ENCODE measurements at places on chromosomes 1 and 21. TPM values are rescaled to one million over a fixed set of nuclear protein-coding genes. Genes with fewer than 3 reads are reported as not detected.
A peak's percentile ranks its signal among the peaks of the same experiment; 100 is the strongest.

- H3K4me3 ChIP-seq: no peak overlapping the region
- H3K36me3 ChIP-seq: no peaks in the 10 kb centered on the region
Observed at GRCh38 chr21:42361286-42361685, 5.0 kb downstream of the TFF1 start.

Gene NPHS2
- not detected for total RNA-seq

DNA sequence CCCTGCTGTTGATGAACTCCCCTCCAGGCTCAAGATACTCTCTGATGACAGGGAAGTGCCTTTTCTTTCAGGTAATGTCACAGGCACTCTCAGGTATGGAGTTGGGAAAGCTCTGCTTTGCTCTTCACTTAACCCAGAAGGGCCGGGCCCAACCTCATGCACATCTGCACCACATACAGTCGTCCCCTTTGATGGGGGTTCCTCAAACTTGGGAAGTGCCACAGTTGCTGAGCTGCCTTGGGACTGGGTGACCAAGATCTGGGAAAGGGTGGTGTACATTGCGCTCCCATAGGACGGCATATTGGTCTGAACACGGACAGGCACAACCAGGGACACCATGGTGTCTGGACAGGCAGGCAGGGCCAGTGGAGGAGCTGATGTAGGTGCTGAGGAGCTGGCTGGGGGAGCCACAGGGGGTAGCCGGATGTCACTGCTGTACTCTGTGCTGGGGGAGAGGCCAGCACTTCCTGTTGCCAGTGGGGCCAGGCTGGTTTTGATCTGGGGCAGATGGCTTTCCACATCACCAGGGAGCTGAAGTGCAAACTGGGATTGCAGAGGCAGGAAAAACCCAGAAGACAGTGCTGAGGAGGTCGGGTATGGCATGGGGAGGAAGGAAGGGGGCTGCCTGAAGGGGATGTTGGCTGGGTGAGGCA, 96.2 kb upstream of the EDN2 start:
- no peak overlapping the region for H3K27ac ChIP-seq
- H3K4me3 ChIP-seq: no peak overlapping the region
- DNase-seq: no peak
- H3K36me3 ChIP-seq: no peaks in the 10 kb centered on the region
- H3K4me1 ChIP-seq: no peaks in the 10 kb centered on the region

GRCh38 chr1:75097654-75098053, 36.5 kb upstream of the LHX8 start:
- peak overlapping the region; percentile 21 for H3K27ac ChIP-seq
- DNase-seq: peak; percentile 47
- H3K4me1 ChIP-seq: peaks cover 15% of the 10 kb centered on the region
- H3K36me3 ChIP-seq: no peaks in the 10 kb centered on the region

- DNase-seq: no peak
- no peak overlapping the region for H3K4me3 ChIP-seq
- H3K27ac ChIP-seq: no peak overlapping the region
- peaks cover 21% of the 10 kb centered on the region for H3K4me1 ChIP-seq
- no peaks in the 10 kb centered on the region for H3K27me3 ChIP-seq
Observed at GRCh38 chr1:21916447-21917238, 20.5 kb downstream of the HSPG2 start.

DNA sequence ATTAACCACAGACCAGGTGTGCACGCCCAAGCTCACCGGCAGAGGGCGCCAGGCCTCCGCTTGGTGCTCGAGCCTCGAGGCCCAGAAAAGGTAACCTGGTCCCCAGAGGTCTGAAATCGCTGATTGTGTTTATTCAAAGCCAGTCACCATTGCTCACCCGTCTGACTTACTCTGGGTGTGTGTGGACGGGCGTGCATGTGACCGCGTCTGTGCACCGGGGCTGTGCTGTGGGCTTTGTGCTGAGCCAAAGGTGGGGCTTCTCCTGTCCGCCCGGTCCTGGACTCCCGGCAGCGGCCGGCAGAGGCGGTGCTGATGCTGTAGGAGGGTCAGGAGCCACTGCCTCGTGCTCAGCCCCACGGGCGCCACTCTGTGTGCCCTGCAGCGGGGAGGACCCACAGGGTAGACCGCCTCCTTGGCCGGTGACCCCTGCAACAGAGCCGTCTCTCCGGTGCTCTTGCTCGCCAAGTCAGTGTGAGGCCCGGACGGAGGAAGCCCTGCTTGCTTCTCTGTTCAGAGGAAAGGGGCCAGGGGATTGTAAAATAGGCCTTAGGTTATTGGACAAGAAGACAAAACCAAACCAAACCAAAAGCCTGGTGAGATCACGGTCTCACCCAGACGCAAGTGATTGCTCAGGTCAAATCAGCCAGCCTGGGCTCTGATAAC, 32.0 kb upstream of the BTG2 start:
- peaks cover 45% of the 10 kb centered on the region for H3K4me1 ChIP-seq
- peak overlapping the region; percentile 47 for H3K27ac ChIP-seq
- H3K36me3 ChIP-seq: no peaks in the 10 kb centered on the region
- peak; percentile 77 for DNase-seq
- no peaks in the 10 kb centered on the region for H3K27me3 ChIP-seq

Gene QSOX1
- total RNA-seq: 70.6 TPM

DNA sequence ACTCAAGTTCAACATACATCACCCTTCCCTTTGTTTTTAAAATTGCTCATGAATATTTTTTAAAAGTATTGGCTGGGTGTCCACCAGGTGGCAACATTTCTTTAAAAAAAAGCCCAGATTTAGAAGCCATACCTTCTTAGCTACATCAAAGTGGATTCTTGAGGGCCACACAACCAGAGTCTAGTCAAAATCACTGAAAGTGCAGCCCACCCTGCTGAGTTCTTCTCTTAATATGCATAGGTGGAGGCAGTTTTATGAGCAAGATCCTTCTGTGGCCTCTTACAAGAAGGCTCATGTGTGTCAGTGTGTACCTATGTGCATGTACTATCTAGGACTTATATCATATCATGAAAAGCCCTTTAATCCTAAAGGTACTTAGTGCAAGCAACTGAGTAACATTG, 16.9 kb upstream of the GNG12 start:
- H3K27ac ChIP-seq: no peak overlapping the region
- peaks cover 12% of the 10 kb centered on the region for H3K4me1 ChIP-seq
- no peak for DNase-seq
- no peaks in the 10 kb centered on the region for H3K36me3 ChIP-seq

Gene MR1
- total RNA-seq: 5.5 TPM

DNA sequence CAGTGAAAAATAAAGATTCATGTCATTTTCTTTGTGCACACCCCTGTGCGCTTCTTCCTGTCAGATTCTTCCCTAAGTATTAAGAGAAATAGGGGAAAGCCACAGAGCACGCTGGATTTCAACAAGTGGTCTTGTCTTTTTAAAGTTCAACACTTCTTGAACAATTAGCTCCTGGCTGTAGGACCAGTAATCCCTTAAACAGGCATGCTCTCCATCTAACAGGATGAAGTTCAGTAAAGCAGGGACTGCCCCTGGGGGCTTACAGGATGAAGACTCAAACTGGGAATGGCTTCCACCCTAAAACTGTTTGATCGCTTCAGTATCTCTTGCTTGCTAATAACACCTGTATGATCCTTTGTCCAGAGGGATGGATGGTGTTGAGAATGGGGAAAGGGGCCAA, 4.2 kb downstream of the PSMB4 start:
- no peak for DNase-seq
- H3K4me3 ChIP-seq: no peak overlapping the region
- H3K4me1 ChIP-seq: peaks cover 12% of the 10 kb centered on the region
- peak overlapping the region; percentile 10 for H3K27ac ChIP-seq
- H3K27me3 ChIP-seq: no peaks in the 10 kb centered on the region

Gene AGBL4
- total RNA-seq: 0.42 TPM

DNA sequence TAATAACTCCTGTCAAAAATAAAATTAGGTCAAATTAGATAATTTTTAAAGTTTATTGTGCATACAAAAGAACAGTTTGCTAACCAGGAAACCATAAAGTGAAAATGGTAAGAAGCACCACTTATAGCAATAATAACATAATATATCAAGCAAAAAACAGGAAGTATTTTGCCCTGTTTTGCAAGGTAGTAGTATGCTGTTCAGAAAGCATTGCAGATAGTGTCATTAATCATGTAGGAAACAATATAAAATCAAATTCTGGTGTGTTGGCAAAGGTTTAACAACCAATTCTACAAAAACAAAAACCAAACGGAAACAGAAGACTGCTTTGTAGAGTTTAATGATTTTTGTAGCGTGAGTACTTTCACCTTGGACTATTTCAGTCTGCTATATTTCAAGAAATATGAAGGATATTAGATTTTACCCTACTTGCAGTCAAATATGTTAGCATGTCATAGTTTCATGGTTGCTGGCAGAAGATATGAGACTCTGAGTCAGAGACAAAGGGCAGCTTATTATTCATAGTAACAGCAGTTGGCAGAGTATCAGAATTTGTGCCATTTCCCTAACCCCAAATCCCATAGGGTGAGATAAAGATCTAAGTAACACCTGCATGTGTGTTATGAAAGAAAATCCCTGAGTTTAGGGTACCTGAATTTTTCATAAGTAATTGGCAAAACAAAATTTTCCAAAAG, 729.0 kb upstream of the BRINP3 start:
- no peak for DNase-seq
- H3K4me3 ChIP-seq: no peak overlapping the region
- no peaks in the 10 kb centered on the region for H3K36me3 ChIP-seq
- H3K27me3 ChIP-seq: no peaks in the 10 kb centered on the region

- peaks cover 34% of the 10 kb centered on the region for H3K4me1 ChIP-seq
- no peak overlapping the region for H3K4me3 ChIP-seq
- no peak for DNase-seq
- no peak overlapping the region for H3K27ac ChIP-seq
- peaks cover 9% of the 10 kb centered on the region for H3K36me3 ChIP-seq
Observed at GRCh38 chr21:36753556-36753955, 54.6 kb downstream of the SIM2 start.

Gene FAM151A
- total RNA-seq: not detected

DNA sequence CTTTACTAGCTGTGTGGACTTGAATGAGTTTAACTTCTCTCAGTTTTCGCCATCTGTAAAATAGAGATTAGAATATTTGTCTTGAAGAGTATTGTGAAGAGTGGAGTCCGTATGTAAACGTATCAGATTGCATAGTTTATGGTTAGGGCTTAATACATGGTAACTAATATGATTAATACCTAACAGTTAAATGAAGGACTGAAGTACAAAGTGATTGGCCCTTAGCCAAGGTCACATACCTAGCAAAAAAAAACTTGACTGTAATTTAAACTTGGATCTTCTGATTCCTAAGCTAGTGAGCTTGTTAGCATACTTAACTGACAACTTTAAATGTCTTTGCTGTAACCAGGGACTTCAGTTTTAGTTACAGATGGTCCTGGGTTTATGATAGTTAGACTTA, 1.9 kb downstream of the GIPC2 start:
- H3K4me1 ChIP-seq: peaks cover 20% of the 10 kb centered on the region
- no peak overlapping the region for H3K27ac ChIP-seq
- no peak overlapping the region for H3K4me3 ChIP-seq

- H3K27ac ChIP-seq: no peak overlapping the region
- no peak for DNase-seq
- peaks cover 31% of the 10 kb centered on the region for H3K27me3 ChIP-seq
- H3K4me3 ChIP-seq: no peak overlapping the region
Observed at GRCh38 chr1:64484651-64485050, 14.7 kb downstream of the CACHD1 start.

- H3K4me1 ChIP-seq: peaks cover 22% of the 10 kb centered on the region
- peak overlapping the region; percentile 21 for H3K27ac ChIP-seq
- no peaks in the 10 kb centered on the region for H3K27me3 ChIP-seq
- DNase-seq: no peak
Observed at GRCh38 chr1:22815421-22816066, 104.9 kb downstream of the EPHB2 start.

- no peaks in the 10 kb centered on the region for H3K36me3 ChIP-seq
- H3K27ac ChIP-seq: no peak overlapping the region
- H3K4me3 ChIP-seq: no peak overlapping the region
- peaks cover 47% of the 10 kb centered on the region for H3K27me3 ChIP-seq
- DNase-seq: no peak
Observed at GRCh38 chr1:22340066-22340465, 111.6 kb upstream of the ZBTB40 start.

DNA sequence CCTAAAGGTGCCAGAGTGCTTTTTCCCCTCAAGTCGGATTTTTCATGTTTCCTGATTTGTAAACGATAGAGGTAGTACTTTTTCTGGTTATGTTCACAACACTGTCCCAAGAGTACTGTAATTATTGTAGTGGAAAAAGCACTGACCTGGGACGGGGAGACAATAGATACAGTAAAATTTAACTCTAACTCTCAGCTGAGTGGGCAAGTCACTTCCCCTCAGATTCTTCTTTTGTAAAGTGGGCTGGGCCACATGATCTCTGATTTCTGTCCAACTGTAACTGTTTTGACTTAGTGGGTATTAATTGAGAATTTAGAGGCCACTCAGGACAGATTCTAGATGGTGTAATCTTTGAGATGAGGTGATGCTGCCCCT, 19.1 kb downstream of the MARCKSL1 start:
- peak overlapping the region; percentile 7 for H3K27ac ChIP-seq
- H3K4me1 ChIP-seq: no peaks in the 10 kb centered on the region
- DNase-seq: no peak
- no peak overlapping the region for H3K4me3 ChIP-seq
- no peaks in the 10 kb centered on the region for H3K27me3 ChIP-seq
- H3K36me3 ChIP-seq: peaks cover 9% of the 10 kb centered on the region

DNA sequence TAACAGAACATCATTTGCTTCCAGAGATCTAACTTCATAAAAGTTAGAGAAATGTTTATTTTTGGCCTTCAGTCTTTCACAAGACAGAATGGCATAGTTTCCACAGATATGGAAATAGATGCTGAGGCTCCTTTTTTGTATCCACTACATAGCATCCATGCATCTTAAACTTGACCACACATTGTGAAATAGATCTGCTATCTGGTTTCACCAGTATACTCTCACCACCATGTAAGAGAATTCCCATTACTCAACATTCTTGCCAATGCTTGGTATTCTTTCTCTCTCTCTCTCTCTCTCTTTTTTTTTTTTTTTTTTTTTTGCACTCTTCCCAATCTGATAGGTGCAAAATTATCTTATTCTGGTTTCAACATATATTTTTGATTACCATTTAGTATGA, 52.1 kb upstream of the PRMT6 start:
- DNase-seq: no peak
- H3K27ac ChIP-seq: no peak overlapping the region
- no peaks in the 10 kb centered on the region for H3K4me1 ChIP-seq
- no peaks in the 10 kb centered on the region for H3K36me3 ChIP-seq

GRCh38 chr1:89698624-89699023, 65.7 kb downstream of the LRRC8C start:
- H3K27ac ChIP-seq: peak overlapping the region; percentile 28
- H3K4me3 ChIP-seq: no peak overlapping the region
- no peaks in the 10 kb centered on the region for H3K36me3 ChIP-seq
- DNase-seq: no peak
- H3K27me3 ChIP-seq: no peaks in the 10 kb centered on the region

DNA sequence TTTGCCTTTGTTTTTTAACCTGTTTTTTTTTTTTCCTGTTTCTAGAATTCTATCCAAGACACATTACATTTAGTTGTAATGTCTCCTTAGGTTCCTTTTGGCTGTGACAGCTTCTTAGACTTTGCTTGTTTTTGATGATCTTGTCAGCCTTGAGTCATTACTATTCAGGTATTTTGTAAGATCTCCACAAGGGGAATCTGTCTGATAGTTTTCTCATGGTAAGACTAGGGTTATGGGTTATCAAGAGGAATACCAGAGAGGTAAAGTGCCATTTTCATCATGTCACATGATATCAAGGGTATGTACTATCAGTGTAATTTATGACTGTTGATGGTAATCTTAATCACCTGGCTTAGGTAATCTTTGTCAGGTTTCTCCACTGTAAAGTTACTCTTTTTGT, 99.1 kb upstream of the GFI1 start:
- H3K27me3 ChIP-seq: no peaks in the 10 kb centered on the region
- no peak overlapping the region for H3K27ac ChIP-seq
- no peak for DNase-seq

Gene DOP1B
- 13.0 TPM for total RNA-seq
